Midbrain (tissue), 1 donor: ENCODE measurements at places on chromosomes 4 and X.

- no peak for DNase-seq
Observed at GRCh38 chr4:74362347-74362746, 2.6 kb upstream of the EREG start.

GRCh38 chr4:115883231-115883630, 769.8 kb upstream of the NDST4 start:
- DNase-seq: no peak

- DNase-seq: no peak
Observed at GRCh38 chr4:38957261-38957815, 74.9 kb downstream of the TMEM156 start.

GRCh38 chrX:104343428-104344129, 88.8 kb upstream of the ESX1 start:
- no peak for DNase-seq

- no peak for DNase-seq
Observed at GRCh38 chr4:17920681-17921080, 100.9 kb downstream of the LCORL start.

- peak; percentile 56 for DNase-seq
Observed at GRCh38 chrX:103157496-103158316, 57.2 kb upstream of the BEX4 start.

DNA sequence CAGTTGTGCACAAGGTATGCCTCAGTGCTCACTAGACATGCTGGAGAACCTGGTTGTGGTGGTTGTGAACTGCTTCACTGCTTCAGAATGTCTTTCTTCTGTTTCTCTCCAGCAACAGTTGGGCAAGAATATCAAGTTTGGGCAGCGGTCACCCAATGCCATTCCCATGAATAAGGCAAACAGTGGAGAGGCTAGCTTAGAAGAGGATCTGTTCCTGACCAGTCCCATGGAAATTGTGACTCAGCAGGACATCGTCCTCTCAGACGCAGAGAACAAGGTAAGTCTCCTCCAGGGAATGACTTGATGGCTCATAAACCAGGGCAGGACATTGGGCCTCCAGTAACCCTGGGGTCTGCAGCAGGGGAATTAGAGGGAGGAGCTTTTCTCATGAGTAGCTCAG, 79.9 kb downstream of the AASDH start:
- DNase-seq: no peak

GRCh38 chrX:47489507-47490275, 6.7 kb upstream of the ZNF41 start:
- DNase-seq: no peak

GRCh38 chr4:37430718-37431416, 186.3 kb downstream of the NWD2 start:
- no peak for DNase-seq

- DNase-seq: no peak
Observed at GRCh38 chrX:123513585-123514278, 219.1 kb downstream of the THOC2 start.

DNA sequence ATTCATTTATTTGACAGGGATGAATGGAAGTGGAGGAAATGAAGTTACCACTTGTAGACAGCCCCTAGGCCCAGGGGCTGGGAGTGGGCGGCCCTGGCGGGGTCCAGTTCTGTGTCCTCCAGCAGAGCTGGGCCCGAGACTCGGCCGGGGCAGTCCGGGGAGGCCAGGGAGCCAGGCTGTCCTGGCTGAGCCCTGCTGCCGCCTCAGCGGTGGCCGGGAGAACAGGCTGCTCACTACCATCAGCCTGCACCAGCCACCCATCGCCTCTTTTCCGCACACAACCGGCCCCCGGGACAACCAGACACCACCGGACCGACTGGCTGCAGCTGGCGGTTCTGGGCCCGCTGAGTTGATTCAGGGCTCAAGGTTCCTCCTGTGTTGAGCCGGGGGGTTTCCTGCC, 25.6 kb downstream of the CLDN34 start:
- DNase-seq: no peak

DNA sequence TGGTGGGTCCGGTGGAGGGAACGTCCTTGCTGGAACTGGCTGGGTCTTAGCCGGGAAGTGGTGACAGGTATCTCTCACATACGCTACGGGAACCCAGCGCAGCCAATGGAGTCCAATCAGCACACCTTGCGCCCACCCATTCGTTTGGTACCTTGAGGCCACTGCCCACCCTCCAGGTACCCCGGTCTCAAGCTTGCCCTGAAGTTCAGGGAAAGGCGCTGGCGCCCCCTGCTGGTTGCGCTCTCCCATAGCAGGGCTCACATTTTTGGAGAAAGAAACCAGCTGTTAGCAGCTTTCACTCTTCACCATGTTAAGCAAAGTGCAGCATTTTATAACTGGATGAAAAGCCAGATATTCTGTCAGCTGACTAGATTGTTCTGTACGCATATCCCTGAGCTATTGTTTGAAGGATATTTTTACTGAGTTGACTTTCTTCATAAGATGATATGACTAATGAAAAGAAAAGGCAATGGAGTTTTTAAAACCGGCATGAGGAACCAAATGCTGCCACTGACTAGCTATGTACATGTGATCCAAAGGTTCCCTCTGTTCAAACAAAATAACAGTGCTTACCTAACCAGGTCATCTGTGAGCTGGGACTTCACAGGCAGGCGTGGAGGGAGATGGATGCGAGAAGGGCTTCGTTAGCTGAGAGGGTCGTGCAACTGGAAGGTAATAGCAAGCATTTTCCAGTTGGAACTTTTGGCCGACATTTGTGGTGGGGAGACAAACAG, 43.7 kb downstream of the OTOP1 start:
- DNase-seq: no peak

GRCh38 chr4:98687876-98688275, 29.5 kb upstream of the TSPAN5 start:
- no peak for DNase-seq

DNA sequence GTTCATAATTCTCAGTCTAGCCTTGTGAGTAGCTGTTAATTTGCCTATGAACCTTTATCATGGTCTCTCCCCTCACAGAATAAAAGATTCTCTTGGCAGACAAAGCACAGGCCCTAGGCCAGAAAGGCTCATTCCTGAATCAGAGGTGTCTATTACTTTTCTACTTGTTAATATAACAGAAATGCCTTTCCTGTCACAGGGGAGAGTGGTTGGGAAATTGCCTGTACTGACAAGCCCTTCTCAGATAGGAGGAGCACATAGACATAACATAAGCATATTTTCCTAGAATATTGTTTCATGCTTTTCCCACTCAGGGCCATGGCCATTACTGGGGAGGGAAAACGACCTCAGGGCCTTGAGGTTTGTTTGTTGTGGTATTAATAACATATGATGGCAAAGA, 308.3 kb downstream of the BMPR1B start:
- no peak for DNase-seq

GRCh38 chr4:159860945-159861344, 758.1 kb downstream of the RAPGEF2 start:
- DNase-seq: no peak
